Astrocyte (in vitro differentiated cells and primary cell): ENCODE measurements at places on chromosomes 5 and 9. TPM values are rescaled to one million over a fixed set of nuclear protein-coding genes. Genes with fewer than 3 reads are reported as not detected.

The TMEM252 gene
- not detected in 2 replicates for total RNA-seq

The SLIT3 gene
- total RNA-seq = 20.7 and 33.0 TPM in 2 replicates

The EQTN gene
- not detected in 2 replicates for total RNA-seq

The TAS2R1 gene
- not detected in 2 replicates for total RNA-seq

The SGTB gene
- 29.5 and 31.7 TPM in 2 replicates for total RNA-seq

The GRIA1 gene
- total RNA-seq = 4.2 and 5.4 TPM in 2 replicates

The SHLD3 gene
- total RNA-seq = 2.4 and 2.7 TPM in 2 replicates

The ANXA2R gene
- 0.50 and 0.77 TPM in 2 replicates for total RNA-seq

The CNTLN gene
- 4.4 and 5.5 TPM in 2 replicates for total RNA-seq
